ENCODE measurements at places on chromosomes 2 and 18.

DNA sequence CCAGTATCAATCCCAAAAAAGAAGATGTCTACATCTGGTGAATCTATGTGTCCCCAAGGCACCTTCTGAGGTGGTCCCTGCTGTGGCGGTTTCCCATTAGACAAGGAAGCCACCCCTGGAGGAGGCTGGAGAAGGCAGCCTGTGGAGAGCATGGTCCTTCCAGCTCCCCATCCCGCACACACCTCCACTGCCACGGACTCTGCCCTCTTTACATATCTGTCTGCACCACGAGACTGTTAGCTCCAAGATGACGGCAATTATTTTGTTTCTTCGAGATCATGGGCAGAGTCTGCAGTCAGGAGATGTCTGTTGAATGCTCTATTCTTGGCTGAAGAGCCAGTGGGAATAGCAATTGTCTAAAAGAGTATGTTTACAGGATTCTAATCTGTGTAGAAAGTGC is 132.0 kb downstream of the OSR1 start:
- no peak for DNase-seq

DNA sequence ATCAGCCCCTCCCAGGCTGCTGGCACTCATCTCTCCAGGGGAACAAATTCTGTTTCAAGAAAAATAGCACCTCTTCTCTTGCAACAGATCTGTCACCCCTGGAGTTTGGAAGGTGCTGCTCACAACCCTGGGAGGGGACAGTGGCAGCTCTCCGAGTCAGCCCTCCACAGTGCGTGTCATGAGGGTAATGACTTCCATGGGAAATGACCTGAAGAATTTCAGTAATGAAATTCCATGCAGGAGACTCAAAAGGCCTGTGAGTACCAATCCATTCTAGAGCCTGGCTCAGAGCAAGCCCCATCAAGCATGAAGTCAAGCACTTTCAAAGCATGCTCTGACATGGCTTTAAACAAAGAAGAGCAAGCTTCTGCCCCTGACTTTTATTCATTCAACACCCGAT is 276.3 kb upstream of the PARD3B start:
- DNase-seq = no peak

DNA sequence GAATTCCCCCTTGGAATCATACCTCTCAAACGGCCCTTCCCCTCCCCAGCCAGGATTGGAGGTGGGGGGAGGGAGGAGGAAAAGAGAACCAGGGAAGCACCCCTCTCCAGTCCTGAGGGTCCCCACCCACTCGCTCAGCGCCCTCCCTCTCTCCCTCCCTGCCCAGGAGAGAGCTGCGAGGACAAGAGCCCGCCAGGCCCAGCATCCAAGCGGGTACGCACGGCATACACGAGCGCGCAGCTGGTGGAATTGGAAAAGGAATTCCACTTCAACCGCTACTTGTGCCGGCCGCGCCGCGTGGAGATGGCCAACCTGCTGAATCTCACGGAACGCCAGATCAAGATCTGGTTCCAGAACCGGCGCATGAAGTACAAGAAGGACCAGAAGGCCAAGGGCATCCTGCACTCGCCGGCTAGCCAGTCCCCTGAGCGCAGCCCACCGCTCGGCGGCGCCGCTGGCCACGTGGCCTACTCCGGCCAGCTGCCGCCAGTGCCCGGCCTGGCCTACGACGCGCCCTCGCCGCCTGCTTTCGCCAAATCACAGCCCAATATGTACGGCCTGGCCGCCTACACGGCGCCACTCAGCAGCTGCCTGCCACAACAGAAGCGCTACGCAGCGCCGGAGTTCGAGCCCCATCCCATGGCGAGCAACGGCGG is 14.4 kb downstream of the HOXD3 start:
- no peak for DNase-seq

DNA sequence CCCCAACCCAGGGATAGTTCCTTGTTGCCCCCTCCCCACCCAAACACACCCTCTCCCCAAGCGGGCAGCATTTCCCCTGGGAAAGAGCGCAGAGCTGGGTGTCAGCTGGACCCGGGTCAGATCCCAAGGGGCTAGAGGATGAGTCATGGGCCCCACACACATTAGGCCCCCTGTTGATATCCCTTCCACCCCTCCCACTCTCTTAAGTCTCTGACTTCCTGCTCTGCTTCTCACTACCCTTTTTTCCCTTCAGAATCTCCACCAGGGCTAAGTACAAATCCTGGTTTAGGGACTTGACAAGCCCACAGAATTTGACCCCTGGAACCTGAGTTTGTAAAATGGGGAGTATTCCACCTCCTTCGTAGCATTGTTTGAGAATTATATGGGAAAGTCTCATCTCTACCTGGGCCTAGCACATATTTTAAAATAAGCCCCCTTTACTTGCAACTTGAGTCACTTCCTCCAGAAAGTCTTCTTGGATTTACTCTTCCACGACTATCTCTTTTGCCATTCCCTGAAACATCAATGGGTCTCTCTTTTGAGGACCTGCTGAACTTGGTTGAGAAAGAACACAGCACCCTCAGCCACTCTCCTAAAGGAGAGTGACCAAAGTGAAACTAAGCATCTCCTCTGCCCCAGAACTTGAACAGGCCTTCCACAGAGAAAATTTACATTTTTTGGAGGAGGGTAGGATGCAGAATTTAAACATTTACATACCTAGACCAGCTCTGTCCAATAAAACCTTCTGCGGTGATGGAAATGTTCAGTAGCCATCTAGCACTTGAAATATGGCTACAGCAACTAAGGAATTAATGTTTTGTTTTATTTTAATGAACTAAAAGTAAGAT is 4.7 kb downstream of the RTKN start:
- no peak for DNase-seq

DNA sequence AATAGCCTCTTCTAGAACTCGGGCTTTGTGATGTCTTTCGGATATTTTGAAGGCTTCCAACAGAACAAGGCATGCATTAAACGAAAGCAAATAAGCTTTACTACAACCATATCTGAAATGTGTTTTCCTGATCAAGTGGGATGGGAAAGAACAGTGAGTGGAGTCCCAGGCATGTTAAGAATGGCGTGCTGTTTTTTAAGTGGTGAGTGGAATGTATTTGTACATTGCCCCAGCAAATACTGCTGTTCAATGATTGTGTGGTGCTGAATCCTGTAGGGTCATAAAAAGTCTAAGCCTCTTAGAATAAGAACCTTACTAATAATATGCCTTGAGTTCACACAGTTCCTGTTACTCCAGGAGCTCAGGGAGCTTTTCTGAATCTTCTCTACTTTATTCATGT is 52.5 kb downstream of the POMC start:
- DNase-seq = no peak
